ENCODE measurements at places on chromosomes 7 and 10.

DNA sequence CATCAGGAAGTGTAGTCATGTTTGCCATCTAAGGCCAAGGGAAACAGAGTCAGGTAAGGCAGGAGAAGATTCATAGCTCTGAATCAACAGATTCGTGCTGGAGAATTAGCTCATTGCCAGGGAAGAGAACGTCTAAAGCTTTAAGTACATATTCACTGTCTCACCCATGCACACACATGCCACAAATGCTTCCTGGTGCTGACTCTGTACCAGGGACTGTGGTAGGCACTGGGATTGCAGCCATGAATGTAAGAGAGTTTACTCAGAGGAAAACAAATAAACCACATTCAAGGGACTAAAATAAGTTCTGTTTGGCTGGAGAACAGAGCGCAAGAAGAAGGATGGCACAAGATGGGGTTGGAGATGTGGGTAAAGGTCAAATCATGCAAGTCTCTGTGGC, 89.8 kb upstream of the HPS1 start:
- no peak for DNase-seq

GRCh38 chr10:133046390-133046765, 41.3 kb upstream of the ADGRA1 start:
- DNase-seq = no peak

DNA sequence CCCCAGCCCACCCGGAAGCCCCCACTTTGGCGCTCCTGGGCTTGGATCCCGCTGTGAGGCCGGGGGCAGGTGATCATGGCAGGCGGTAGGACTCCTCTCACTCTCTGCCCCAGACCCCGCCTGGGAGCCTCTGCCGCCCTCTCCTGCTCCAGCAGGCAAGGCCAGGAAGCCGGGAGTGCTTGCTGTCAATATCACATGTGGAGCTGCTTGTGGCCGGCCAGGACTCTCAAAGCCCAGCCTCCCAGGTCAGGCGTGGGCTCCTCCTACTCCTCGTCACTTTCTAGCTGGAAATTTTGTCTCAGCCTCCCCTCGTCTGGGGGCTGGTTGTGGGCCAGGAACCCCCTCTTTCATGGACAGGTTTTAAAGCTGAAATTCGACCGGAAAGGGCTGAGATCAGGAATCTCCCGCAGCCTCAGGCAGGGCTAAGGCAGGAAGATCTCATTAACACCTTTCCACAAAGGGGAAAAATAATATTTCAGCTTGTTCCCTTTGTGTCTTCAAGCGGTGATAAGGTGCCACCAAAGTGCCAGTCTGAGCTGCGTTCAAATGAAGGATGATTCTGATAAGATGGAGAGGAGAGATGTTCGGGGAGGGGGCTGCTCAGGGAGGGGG, 273.6 kb upstream of the PODXL start:
- DNase-seq = no peak

DNA sequence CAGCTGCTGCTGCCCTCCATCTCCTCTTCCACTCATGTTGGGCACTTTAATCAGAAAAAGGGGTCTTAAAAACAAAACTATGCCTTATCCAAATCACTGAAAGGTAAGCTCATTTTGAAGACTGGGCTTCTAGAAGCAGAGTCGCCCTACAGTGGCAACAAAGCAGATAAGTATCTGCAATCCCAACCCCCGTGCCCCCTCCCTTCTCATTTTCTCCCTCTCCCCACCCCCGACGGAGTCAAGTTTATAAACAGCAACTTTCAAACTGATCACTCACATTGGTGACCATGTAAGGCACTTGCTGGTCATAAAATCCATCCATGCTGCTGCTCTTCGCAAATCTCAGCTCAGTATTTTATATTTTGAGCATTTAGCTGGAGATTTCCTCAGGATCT, 738 bp downstream of the ETV1 start:
- no peak for DNase-seq

DNA sequence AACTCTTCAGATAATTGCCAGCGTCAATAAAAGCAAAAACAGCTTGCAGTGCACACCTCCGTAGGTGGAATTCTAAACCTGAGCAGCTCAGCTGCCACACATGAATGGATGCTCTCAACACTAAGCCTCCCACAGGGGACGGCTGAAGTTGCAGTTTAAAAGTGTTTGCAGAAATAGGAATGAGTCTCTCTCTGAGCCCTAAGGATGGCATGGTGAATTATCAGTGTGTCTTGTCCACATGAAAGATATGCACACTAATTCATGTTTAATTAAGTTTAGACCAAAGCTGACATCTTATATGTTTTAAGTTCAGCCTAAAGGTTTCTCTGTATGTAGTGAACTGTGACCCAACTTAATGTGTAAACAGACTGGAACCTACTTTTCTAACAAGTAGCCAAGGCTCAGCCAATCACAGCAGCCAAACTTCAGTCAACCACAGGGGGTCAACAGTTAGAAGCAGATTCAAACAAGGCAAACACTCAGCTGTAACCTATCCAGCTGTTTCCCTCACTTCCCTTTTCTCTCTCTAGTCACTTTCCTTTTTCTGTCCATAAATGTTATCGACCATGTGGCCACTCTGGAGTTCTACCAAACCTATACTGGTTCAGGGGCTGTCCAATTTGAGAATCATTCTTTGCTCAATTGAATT, 38.1 kb downstream of the CTTNBP2 start:
- no peak for DNase-seq

DNA sequence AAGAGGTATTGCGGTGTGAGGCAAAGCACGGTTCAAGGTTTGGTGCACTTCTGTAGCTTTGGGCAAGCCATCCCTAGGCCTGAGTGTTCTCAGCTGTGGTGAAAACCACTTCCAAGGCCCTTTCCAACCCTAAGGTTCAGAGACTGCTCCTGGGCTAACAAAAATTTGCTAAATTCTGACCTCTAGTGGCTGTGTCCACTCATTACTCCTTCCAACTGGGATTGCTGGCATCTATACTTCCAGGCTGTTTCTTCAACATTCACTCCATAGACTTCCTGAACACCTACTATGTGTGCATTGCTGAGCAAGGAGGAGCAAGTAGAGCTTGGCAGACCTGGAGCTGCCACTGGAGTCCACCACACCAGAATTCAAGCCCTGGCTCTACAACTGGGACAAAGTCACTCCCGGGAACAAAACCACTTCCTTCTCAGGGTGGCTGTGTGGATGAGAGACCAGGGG, 29.3 kb upstream of the SH3PXD2A start:
- no peak for DNase-seq

- DNase-seq = no peak
Observed at GRCh38 chr10:71927776-71928592, 36.2 kb upstream of the CHST3 start.

- no peak for DNase-seq
Observed at GRCh38 chr10:72612203-72612826, 13.6 kb downstream of the MICU1 start.

DNA sequence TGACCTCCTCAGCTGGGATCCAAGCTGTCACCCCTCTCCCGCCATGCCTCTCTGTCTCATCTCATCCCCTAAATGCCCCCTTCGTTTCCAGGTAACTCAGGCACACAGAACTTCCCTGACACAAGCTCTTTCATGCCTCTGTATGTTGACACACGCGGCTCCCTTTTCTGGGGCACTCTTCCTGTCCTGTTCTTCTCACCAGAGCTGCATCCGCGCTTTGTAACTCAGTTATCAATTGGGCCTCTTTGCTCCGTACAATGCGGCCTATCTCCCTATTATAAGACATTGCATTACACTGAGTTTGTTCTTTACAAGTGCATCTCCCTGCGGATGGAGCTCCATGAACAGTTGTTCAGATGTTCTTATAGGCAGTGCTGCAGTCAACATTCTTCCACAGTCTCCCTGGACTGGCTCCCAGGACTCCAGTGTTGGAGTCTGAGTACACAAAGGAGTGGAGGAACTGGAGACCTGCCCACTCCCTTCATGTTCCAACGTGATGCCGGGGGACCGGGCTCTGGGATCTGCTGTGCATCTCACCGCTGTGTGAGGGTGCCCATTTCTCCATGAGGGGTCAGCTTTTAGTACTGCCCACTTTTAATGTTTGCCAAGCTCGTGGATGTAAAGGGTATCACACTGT, 56.9 kb upstream of the TNS3 start:
- no peak for DNase-seq

- no peak for DNase-seq
Observed at GRCh38 chr7:11078247-11078834, 104.7 kb downstream of the PHF14 start.

- no peak for DNase-seq
Observed at GRCh38 chr7:40008223-40008815, 58.3 kb downstream of the CDK13 start.

GRCh38 chr10:131621784-131622624, 278.8 kb upstream of the PPP2R2D start:
- DNase-seq = no peak

DNA sequence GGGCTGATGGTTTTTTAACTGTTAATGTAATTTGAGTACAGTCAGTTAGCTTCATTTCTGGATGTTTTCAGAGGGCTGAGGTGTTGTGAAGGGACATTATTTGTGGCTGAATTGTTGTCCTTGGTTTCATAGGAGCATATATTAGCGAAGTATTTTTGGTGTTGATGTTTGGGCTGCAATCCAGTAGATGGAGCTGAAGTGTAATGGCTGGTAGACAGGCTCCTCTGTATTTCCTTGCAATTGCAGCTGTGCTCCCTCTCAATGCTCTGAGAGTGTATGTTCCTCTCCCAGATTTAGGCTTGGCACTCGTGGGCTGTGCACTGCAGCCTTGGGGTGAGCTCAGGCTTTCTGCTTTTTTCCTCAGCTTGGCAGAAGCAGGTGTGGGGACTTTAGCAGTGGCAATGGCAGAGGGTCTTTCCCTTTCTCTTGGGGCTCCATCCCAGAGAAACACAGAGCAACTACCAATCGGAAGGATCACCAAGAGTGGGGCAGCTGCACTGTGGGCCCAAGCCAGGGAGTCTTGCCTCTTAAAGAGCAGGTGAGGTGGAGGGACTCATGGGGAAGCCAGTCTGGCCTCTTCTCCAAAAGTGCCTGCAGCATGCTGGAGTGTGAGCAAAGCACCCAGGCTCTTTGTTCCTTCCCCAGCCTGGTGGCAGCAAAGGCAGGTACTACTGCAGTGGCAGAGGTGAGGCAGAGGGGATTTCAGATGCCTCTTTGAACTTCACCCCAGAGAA, 544.4 kb downstream of the SH2D4B start:
- DNase-seq = no peak

DNA sequence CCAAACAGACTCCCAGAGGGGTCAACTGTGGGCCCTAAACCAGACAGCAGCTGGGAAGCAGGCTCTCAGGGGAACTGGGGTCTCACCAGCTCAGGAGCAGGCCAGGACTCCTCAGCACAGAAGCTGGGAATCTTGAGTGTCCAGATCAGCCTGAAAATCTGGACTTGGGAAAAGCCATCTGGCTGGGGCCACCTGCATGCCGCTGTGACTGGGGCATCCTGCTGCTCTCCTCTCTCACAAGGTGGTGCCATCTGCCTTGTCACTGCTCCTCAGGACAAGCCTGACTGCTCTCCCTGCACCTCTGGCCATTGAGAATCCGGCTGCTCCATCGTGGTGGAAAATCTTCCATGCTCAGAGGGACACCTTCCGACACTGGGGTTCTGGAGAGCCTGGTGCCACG, 141.4 kb downstream of the PLPP4 start:
- no peak for DNase-seq

DNA sequence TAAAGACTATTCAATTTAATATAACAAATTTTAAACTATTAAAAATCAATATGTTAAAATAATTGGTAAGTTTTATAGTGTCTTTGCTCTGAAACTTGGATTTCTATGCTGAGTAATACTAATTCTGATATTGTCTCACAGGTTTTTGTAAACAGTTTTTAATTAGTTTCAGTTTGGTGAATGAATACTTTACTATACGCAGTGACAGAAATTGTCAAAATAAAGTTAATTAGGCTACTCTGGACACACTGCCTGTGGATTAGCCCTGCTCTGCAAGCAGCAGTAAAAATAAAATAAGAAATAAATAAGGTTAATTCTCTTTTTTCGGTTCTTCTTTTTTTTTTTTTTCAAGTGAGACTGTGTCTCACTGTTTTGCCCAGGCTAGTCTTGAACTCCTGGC, 105.3 kb downstream of the ANKRD61 start:
- DNase-seq = no peak

GRCh38 chr10:22733992-22734391, 19.6 kb upstream of the PIP4K2A start:
- no peak for DNase-seq

GRCh38 chr7:123974326-123974908, 49.4 kb downstream of the SPAM1 start:
- DNase-seq = no peak

- no peak for DNase-seq
Observed at GRCh38 chr7:112372101-112372500, 78.2 kb upstream of the IFRD1 start.

GRCh38 chr7:133699386-133699785, 427.8 kb upstream of the LRGUK start:
- no peak for DNase-seq

GRCh38 chr7:516606-517456, 2.8 kb downstream of the PDGFA start:
- DNase-seq = no peak

DNA sequence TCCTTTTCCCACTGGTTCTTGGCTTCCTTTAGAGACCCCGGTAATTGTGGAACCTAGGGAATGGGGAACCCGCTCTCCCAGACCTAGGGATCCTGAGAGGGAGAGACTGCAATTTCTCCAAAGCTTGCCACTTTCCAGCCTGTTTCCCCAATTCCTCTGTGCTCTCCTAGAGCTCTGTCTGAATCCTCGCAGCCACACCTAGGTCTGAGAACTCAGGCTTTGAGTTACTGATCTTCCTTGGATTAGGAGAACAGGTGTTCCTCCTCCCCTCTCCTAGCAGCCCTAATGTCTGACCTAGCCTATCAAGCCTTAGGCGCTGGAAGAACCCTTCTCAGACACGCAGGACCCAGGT, 20.0 kb downstream of the WNT8B start:
- DNase-seq = no peak

DNA sequence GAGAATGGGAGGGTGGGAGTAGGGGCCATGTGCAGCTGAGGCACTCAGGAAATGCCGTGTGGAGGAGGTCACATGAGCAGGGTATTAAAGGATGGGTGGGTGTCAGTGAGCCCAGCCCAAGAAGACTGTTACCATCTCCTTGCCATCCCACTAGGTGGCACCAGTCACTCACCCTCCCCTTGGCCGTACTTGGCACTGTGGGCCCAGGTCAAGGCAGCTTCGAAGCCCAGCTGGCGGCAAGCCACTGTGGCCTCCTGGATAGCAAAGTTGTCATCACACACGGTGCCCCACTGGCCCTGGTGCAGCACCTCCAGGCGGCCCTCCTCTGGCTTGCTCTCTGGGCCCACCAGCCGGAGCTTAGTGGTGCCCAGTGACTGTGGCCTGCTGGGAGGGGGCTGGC, 5.4 kb downstream of the LOXL4 start:
- no peak for DNase-seq

All from activated CD8-positive, alpha-beta memory T cell treated with anti-CD3 and anti-CD28 coated beads for 1 hour (primary cell).